ENCODE measurements at places on chromosomes 16 and 17. TPM values are rescaled to one million over a fixed set of nuclear protein-coding genes. Genes with fewer than 3 reads are reported as not detected.

- no peak for DNase-seq
Observed at GRCh38 chr17:73187203-73187769, 5.6 kb upstream of the COG1 start.

- DNase-seq: no peak
Observed at GRCh38 chr16:79062821-79063220, 537.7 kb downstream of the MAF start.

DNA sequence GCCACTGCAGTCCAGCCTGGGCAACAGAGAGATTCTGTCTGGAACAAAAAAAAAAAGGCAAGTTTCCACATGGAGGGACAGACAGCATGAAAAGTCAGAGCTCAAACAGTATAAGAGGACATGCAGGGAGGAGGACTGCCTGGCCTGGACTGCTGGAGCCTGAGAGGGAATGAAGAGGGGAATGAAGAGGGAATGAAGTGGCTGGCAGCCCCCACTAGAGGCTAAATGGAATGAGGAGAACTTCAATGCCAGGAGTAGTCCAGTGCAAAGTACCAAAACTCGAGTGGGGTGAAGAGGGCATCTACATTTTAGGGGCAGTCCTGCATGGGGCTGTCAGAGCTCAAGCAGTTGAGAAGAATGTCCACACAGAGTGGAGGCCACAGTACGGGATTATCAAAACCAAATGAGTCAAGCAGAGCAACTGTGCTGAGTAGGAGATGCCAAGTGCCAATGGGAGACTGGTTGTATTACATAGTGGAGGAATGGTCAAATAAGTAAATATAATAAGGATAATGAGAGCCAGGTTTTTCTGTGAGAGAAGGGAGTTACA is 22.9 kb downstream of the IKZF3 start:
- no peak for DNase-seq

- no peak for DNase-seq
Observed at GRCh38 chr16:60302261-60302660, 1568.1 kb upstream of the GOT2 start.

DNA sequence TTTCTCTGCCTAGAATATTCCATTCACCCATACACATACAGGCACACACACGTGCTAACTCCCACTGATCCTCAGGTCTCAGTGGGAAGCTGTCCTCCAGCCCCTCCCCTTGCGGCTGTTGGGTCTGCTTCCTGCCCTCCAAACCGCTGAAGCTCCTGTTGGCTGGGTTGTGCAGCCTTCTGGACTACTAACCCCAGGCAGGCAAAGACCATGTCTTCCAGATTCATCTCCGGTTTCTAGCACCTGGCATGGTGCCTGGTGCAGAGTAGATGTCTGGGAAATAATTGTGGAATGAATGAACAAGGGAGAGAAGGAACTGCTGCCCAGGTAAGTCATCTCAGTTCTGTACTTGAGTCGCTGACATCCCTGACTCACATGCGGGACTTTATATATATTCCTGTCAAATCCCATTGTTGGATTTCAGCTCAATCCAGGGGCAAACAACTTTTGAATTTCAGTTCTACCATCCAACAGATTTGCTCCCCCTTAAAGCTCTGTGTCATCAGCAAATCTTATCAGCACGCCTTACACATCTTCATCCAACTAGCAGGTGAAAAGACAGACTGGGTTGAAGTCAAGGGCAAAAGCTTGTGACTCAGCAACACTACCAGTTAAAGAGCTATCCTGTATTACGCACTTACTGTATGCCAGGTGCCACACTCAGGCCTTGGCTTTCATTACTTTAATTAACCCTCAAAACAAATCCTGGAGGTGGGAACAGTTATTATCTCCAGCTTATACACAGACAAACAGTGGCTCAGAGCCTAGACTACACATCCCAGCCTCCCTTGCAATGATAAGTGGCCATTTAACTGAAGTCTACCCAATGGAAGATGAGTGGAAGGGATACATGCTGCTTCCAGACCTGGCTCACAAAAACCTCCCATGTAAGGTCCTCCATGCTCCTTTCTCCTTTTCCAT is 51.1 kb downstream of the SRCIN1 start:
- DNase-seq: peak; percentile 70

- no peak for DNase-seq
Observed at GRCh38 chr17:35808240-35808961, 883 bp upstream of the TAF15 start.

Gene SLC6A2
- not detected for total RNA-seq

GRCh38 chr17:30210366-30210765 is 25.1 kb downstream of the SLC6A4 start:
- DNase-seq: no peak

Measured in MG63 (cell line).